ENCODE measurements at places on chromosomes 13 and 19.

- DNase-seq = no peak
Observed at GRCh38 chr19:50932018-50932689, 20.7 kb downstream of the KLK5 start.

- DNase-seq = no peak
Observed at GRCh38 chr19:8115805-8116396, 33.5 kb downstream of the FBN3 start.

- DNase-seq = no peak
Observed at GRCh38 chr13:38862443-38862842, 128.2 kb downstream of the STOML3 start.

GRCh38 chr19:19445911-19446361 is 40.5 kb downstream of the GATAD2A start:
- no peak for DNase-seq

GRCh38 chr13:61148211-61148610 is 267.4 kb downstream of the PCDH20 start:
- no peak for DNase-seq

DNA sequence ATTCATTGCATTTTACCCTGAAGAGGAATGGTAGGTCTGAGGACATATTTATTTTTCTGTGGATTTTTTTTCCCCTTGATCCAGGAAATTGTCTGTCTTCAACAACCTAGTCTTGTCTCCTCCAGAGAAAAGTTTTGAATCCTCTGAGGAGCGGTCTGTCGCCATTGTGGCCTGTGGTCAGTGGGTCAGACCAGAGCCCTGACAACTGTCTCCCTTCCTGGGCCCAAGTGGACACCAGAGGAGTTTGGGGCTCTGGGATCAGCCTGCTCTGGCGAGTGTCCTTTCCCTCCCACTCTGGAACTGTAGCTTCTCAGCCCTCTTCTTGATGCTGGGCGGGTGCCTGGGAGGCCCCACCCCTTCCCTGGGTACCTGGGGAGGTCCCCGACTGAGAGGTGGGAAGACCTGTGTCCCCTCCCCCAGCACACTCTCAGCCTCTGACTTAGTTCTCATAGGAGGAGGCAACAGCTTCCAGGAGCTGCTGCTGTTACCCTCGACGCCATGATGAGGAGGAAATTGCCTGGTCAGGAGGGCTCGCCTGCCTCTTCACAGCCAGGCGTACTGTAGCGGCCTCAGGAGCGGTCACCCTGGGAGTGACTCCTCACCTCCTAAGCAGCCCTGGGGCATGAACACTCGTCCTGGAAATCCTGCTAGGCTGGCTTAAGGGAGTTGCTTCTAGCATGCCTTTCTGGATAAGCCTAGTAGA is 110.3 kb downstream of the GGACT start:
- no peak for DNase-seq

DNA sequence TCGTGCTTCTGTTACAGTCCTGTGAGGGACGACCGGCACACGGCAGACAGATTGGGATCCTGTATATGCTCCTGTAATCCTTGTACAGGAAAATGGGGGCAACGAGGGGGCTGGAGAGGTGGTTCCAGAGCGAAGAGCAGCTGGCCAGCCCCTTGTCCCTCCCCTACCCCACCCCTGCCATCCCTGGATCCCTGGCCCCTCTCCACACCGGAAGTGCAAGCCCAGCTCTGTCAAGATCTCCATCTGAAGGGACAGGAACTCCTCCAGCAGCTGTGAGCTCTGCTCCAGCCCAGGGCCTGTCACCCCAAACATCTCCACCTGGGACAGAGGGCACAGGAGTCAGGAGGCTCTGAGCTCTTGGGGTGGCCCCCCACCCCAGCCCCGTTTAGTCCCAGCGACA is 5.5 kb upstream of the CCER2 start:
- DNase-seq = no peak

- DNase-seq = peak; percentile 33
Observed at GRCh38 chr19:7618348-7618747, 11.0 kb downstream of the XAB2 start.

Data from hematopoietic multipotent progenitor cell treated with erythropoietin and hydrocortisone succinate and interleukin-3 and kit ligand, for 4 days (in vitro differentiated cells).